ENCODE measurements at places on chromosomes 2 and 18.

DNA sequence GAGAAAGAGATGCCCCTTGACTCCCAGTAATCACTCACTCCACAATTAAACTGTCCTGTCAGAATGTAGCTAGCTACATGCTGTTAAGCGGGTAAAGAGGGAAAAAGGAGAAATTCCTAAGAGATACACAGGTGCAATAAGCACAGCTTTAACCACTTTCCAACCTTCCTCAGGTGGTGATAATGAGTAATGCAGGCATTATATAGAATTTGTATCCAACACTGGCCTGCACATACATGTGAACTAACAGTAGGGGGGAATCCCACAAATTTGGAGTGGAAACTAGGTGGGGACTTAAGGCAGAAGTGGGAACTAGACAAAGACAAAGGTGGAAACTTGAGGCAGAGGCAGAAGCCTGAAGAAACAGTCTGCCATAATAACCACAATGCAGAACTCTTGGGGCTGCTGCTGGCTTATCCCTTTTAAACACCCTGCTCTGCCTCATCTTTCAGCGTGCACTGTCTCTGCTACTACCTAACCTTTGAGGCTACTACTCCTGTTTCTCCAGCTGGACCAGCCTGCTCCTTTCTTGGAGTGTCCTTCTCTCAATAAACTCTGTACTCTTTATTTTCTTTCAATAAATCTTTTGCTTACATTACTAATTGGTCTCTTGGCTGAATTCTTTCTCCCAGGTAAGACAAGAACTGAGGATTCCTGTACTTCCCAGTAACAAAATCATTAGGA lies 259.7 kb downstream of the PDE11A start:
- DNase-seq: no peak

GRCh38 chr18:46481847-46482245 lies 175.2 kb downstream of the LOXHD1 start:
- DNase-seq: no peak

DNA sequence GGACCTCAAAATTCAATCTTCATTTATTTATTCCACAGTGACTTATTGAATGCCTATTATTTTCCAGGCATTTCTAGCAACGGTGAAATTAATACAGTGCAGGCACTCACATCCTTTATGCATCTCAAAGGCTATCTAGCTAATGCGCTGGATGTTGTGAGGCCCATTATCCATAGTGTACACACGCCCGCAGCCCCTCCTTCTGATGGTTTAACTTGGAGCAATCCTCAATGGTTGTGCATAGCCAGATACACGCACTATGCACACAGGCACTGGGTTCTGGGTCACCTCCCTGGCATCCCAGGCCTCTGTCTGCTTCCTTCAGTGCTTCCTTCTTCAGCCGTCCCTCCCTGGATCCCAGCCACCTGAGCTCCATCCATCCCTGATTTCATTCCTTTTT lies 108.5 kb upstream of the BOD1L2 start:
- no peak for DNase-seq

DNA sequence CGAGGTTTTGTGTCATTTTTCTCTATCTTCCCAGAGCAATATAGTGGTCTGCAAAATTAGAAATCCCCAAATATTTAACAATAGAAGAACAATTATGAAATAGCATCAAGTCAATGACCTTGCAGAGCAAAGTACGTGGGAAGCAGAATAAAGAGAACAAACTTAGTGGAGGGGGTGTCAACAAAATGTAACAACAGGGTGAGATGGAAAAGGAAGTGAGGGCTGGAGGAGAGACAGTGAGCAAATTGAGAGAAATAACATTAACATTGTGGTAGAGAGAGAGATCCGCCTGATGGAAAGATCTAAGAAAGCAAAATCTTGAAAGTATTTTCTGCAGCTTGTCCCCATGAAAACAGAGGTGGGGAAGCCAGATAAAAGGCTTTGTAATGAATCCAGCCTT lies 23.4 kb downstream of the ARHGAP15 start:
- DNase-seq: no peak

- no peak for DNase-seq
Observed at GRCh38 chr2:88930659-88931058, 239.2 kb downstream of the RPIA start.

DNA sequence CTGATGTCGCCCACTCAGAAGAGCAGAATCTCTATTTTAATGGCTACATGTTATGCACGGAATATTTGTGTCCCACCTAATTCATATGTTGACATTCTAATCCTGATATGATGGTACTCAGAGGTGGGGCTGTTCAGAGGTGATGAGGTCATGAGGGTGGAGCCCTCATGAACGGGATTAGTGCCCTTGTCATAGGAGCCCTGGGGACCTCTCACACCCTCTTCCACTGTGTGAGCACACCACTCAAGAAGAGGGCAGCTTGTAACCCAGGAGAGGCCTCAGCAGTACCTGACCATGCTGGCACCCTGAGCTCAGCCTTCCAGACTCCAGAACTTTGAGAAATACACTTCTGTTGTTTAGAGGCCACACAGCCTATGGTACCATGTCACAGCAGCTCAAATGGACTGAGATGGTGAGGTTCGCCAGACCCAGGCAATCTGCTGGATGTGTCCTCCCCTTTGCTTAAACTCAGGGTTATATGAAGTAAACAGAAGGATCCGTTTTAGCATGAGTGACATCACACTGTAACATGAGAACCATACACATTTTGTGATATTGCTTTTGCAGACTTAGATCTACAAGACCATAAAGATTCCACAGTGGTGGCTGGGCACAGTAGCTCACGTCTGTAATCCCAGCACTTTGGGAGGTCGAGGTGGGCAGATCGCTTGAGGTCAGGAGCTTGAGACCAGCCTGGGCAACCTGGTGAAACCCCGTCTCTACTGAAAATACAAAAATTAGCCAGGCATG lies 48.7 kb downstream of the ATOH8 start:
- DNase-seq: no peak

GRCh38 chr2:231890896-231891513 lies 35.2 kb downstream of the NPPC start:
- DNase-seq: no peak

DNA sequence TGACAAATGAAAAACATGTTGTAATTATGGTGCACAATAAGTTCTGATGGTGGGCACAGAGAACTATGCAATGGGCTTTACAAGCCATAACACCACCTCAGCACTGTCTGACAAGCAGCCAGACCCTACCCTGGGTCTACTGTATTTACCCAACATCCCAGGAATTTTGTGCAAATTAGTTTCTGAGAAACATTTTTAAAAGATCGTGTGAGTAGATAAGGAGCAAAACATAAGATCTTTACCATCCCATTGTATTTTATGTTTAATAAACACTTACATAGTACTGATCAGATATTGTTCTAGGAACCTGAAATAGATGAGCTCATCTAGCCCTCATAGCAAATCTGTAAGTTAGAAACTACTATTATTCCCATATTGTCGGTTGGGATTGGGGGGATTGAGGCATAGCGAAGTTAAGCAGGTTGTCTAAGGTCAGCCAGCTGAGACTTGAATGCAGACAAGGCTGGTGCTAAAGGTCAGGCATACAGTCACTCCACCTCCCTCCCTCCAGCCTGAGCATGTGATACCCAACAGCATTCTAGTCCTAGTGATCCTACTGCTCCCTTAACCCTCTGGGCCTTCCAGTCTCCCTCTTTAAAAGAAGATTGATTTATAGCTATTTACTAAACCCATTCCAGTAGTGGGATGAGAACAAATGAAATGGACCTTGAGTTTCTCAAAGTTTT lies 67.4 kb upstream of the STAM2 start:
- no peak for DNase-seq

- no peak for DNase-seq
Observed at GRCh38 chr2:223846515-223846914, 9.1 kb upstream of the AP1S3 start.

- no peak for DNase-seq
Observed at GRCh38 chr2:55108456-55109160, 58.4 kb upstream of the RTN4 start.

- no peak for DNase-seq
Observed at GRCh38 chr2:105573910-105574655, 170.6 kb upstream of the NCK2 start.

DNA sequence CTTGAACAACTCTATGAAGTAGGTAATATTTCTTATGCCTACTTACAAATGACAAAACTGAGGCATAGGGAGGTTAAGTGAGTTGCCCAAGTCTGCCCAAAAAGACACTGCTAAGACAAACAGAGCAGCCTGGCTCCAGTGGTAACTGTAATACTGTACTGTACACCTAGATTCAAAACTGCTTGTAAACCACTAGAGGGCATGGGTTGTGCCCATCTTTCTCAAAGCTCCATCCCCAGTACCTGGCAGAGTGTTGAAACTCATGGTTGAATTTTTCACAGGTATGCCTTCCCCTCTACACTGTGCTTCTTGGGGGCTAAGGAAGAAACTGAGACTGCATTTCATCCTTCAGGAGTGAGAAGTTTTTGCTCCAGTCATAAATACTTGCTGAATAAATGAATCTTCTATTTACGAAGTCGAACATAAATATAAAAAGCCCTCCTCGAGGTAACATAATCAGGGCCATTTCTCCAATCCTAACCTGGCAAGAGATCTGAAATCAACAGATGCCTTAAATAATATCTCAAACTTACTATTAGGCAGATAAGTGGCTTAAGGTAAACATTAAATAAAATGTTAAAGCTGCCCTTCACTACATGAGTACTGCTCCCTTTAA lies 2.0 kb downstream of the PPP4R1 start:
- no peak for DNase-seq

DNA sequence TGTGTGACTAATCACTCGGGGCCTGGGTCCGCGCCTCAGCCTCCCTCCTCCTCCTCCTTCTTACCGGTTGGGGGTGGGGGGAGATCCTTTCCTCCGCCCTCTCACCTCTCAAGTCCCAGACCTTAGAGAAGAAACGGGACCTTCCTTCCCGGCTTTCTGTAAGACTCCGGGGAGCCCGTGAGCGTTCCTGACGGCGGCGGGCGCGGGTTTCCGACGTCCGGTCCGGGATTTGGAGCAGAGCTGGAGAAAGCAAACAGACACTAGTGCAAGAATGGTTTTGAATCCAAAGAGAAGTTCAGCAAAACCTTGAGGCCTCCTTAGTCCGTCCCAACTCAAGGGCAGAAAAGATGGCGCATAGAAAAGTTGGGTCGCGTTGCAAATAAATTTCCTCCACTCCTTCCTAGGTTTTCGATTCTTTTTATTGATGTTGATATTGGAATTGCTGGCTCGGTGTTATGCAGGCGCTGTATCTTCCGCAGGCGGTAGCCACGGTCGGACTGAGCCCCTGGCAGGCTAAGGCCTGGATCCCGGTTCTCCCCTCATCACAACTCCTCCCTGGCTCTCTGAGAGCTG lies 2.0 kb downstream of the DLX1 start:
- DNase-seq: no peak

- DNase-seq: no peak
Observed at GRCh38 chr2:147479358-147479757, 365.5 kb upstream of the ACVR2A start.

- DNase-seq: no peak
Observed at GRCh38 chr2:35294636-35295263, 1060.8 kb upstream of the CRIM1 start.

- no peak for DNase-seq
Observed at GRCh38 chr2:216649574-216649973, 16.4 kb downstream of the IGFBP2 start.

DNA sequence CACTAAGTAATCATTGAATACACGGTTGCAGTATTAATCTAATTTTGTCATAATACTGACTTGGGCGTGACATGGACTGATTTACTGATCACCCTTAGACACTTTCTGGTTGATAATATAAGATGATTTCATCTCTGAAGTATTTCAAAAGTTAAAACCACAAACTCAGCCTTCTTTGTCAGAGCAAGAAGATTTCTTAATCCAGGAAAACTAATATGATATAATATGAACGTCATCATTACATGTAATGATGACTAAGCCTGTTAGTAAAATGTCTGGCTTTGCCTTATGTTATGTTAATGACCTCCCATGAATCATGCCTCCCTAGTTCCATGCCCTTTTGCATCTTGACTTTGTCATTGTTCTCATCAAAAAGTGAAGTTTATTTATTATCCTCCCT lies 1325.0 kb upstream of the CDH2 start:
- no peak for DNase-seq

GRCh38 chr2:9336576-9337314 lies 86.6 kb downstream of the ITGB1BP1 start:
- no peak for DNase-seq

DNA sequence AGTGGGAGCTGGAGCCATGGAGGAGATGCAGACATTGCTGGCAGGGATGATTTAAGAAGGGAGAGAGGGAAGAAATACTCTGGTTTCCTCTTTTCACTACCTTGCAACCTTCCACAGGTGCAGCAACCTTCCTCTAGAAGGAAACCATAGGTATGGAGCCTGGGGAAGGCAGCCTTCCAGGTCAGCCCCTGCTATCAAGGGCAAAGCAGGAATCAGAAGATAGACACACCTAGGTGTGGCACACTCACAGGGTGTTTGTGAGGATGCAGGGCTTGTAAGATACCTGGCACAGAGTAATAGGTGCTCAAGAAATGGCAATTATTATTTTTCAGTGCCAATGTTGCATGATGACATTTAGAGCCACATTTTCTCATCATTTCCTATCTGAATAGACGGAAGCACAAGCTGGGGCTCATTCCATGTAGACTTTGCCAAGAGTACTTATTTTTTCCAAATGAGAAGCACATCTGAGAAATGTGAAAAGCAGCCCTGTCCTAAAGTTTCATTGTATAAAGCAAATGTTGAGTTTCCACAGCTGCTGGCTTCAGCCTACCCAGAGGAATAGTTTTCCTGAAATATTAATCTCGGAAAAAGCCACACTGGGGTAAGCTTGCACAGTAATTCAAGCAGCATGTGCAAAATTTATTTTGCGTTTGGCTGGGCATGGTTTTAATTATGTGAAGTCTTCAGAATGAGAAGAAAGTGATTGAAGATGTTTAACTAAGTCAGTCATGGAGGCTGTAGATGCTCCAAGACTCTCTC lies 20.6 kb downstream of the EVA1A start:
- DNase-seq: no peak

DNA sequence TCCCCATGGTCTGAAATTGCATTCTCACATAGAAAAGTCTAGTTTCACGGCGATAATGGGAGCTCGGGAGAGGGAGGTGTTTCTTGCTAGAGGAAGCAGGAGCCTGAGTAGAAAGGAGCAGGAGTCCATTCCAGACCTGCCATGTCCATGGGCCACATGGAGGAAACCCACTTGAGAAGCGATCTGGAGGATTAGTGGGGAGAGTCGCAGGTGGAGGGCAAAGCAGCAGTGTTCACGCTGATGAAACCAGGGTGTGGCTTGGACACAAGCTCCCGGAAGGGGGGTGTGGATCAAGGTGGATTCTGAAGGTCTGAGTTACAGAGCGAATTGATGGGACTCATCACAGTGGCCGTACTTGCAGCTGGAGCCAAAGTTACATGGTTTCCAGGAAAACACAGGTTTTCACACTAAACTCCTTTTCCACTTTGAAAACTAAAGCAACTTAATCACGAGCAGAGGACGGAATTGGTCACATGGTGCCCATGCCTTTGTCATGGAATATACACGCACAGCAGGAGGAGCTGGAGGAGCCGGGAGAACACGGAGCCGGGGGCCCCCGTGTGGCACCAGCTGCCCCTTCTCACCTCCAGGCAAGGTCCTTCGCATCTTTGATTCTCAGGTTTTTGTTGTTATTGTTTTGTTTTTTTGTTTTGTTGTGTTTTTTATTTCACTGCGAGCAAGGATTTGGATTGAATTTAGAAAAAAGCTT lies 255.1 kb upstream of the MYT1L start:
- no peak for DNase-seq

GRCh38 chr18:40063488-40063887 lies 1891.5 kb upstream of the PIK3C3 start:
- DNase-seq: no peak

GRCh38 chr2:135152361-135152760 lies 100.3 kb downstream of the RAB3GAP1 start:
- DNase-seq: no peak

GRCh38 chr2:101912545-101912944 lies 79.2 kb upstream of the IL1R2 start:
- no peak for DNase-seq

GRCh38 chr2:15704086-15704787 lies 112.6 kb downstream of the DDX1 start:
- no peak for DNase-seq
